ENCODE measurements at places on chromosomes 2 and 18.

DNA sequence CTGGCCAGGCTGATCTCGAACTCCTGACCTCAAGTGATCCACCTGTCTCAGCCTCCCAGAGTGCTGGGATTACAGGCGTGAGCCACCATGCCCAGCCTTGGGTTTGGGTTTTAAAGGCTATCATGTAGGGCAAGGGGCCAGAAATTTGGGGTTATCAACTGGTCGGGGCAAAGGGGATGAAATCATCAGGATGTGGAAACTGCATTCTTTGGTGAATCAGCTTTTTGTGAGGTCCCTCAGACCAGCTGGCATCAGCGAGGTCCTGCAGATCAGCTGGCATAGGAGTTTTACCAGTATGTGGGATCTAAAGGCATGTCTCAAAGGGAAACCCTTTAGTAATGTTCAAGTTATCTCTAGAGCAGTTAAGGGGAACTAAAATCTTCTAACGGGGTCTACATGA, 6.4 kb upstream of the GEMIN6 start:
- DNase-seq: no peak

DNA sequence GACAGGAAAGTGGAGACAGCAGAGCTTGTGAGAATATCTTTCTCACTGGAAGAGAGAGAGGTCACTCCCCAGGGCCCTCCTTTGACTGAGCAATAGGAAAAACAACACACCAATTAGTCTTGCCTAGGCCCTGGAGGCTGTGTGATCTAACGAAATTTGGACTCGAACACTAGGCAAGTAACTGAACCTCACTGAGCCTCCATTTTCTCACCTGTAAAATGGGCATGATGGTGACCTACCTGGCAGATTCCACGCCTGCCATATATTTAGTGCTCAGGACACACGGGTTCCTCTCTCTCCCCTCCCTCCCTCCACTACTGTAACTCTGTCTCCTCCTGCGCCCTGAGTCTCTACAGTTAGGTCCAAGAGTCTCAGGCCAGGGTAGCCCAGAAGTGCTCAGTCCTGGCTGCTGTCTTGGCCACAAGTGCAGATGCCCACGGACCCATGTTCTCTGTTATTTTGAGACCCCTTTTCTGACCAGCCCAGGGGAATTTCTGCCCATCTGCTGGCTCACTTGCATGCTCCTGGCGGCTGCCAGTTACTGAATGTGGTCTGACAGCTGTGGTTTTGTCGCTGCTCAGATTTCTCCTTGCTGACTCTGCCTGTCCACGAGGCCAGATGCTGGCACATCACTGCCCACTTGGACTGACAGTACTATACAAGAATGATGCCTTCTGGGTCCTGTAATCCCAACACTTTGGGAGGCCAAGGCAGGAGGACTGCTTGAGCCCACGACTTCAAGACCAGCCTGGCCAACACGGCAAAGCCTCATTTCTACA, 9.6 kb upstream of the GIGYF2 start:
- no peak for DNase-seq

DNA sequence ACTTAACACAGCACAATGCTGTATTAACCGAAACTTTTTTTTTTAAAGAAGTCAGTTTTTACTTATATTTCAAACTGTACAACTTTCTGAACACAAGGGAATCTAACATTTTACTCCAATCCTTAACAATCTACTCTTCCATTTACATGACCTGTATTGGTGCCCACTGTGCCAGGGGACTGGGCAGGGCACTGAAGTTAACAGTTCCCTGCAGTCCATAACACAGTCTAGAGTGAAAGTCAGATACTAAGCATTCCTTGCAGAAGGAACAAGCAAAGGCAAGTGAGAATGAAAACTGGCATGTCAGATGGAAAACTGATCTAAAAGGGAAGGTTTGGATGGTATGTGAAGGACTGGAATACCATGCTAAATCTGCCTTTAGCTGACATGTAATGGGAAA, 29.8 kb downstream of the SUCLG1 start:
- no peak for DNase-seq

- DNase-seq: no peak
Measured at GRCh38 chr18:35506024-35506712, 8.4 kb upstream of the INO80C start.

GRCh38 chr2:108810993-108811957, 24.7 kb downstream of the CCDC138 start:
- no peak for DNase-seq

GRCh38 chr2:235453605-235454151, 40.2 kb upstream of the AGAP1 start:
- no peak for DNase-seq

GRCh38 chr2:191105082-191105481, 45.7 kb downstream of the STAT4 start:
- DNase-seq: no peak

- no peak for DNase-seq
Measured at GRCh38 chr18:55142410-55142809, 183.1 kb upstream of the CCDC68 start.

GRCh38 chr2:142531377-142531776, 346.1 kb upstream of the KYNU start:
- no peak for DNase-seq

DNA sequence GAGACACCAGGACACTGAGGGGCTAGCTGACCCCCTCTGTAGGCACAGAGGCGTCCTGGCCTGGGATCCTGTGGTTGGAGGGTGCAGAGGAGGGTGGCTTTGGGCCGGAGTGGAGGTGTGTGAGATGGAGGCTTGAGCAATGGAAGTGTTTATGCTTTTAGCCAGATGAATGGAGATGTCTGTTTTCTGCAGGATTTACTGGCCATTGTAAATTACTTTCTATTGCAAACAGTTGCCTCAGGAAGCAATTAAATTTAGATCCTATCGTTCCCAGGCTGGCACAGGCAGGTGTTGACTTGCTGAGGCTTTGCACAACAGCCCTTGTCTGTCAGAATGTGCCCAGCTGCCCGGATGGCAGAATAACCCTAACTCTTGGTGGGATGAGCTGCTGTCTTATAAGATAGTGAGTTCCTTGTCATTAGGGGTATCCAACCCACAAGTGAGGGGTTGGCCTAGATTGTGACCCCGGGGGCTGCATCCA, 1.8 kb upstream of the ARID5A start:
- DNase-seq: no peak

- DNase-seq: peak; percentile 55
Measured at GRCh38 chr2:96163768-96164429, 18.7 kb upstream of the DUSP2 start.

DNA sequence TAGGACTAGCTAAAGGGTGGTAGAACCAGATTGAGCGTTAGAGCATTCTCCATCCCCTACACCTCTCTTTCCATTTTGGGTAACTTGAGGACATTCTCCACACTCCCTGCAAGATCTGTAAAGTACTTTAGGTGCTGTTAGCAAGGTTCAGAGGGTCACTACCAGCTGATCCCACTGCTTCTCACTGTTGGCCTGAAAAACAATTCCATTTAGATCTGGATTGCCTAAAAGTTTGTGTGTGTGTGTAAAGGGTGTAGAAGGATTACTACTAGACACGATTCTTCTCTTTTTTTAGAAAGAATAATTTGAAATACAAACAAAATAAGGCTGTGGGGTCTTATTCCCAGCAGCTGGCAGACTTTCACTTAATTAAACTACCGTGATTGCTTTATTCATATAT, 95.1 kb upstream of the TMEM178A start:
- DNase-seq: no peak

DNA sequence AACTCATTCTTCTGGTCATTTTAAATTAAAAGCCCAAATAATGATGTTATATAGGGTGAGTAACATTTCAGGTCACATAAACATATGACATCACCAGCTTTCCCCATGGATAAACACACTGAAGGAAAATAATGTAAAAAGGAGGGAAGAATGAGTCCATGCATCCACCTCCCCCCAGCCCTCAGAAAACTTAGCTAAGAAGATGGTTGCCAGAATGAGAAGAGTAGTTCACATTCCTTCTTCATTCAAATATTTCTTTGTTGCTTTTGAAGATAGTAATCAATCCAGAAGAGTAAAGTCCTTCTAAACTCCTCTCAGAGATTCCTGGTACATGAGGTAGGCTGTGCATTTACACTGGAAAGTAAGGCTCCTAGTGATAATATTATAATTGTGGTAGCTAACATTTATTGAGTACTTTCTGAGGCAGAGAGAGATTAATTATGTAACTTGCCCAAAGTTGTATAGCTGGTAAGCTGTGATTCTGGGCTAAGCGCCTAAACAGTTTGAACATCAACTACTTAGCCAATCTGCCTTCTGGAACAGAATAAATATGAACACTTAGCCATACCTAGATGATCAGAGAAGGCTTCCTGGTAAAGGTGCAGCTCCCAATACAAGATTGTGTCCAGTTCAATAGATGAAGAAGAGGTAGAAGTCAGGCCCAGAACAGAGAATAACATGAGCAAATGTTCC, 256.7 kb upstream of the FN1 start:
- DNase-seq: no peak

DNA sequence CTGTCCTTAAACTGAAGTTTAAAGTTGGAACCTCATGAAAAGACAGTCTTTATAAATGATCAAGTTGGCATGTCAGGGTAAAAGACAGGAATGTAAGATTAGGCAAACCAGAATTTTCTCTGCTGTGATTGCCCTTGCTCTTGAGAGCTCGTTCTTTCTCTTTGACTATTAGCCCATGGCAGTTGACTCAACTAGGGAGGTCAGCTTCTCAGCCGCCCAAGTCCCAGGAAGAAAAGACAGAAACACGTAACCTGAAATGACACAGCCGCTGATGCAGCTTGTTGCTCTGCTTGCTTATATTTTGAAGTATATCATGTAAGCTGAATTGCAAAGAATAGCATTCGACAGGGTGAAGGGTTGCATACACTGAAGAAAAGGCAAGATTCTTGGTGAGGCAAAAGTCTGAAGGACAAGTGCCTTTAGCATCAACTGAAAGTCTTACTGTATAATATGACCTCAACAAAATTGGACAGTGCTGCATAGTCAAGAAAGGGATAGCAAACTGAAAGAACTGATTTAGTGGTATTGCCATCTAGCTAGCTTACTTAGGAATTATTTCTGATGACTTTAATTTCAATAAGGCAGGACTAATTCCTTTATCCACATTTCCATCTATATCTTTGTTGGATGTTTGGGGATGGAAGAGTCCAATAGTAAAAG, 54.7 kb downstream of the ARHGAP15 start:
- DNase-seq: no peak

- DNase-seq: no peak
Measured at GRCh38 chr18:5627776-5628511, 84.1 kb upstream of the EPB41L3 start.

GRCh38 chr2:149537092-149537726, 50.4 kb downstream of the MMADHC start:
- no peak for DNase-seq

GRCh38 chr2:217625557-217626169, 377.1 kb downstream of the TNS1 start:
- no peak for DNase-seq

DNA sequence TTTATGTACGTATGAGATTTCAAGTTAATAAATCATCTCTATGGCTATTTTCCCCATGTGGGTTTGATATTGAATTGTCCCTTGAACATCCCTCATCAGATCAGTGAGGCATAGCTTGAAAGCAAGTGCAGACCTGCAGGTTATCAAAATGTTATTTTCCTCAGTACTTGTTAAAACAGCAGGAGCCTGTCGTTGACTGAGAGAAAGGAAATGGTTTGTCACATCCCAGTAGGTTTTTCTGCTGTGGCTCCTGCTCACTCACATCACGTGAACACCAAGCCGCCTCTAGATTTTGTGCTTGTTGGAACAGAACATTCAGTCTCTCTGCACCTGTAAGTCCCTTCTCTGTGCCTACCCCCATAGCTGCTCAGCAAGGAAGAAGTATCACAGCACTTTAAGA, 340.3 kb downstream of the CELF4 start:
- no peak for DNase-seq

DNA sequence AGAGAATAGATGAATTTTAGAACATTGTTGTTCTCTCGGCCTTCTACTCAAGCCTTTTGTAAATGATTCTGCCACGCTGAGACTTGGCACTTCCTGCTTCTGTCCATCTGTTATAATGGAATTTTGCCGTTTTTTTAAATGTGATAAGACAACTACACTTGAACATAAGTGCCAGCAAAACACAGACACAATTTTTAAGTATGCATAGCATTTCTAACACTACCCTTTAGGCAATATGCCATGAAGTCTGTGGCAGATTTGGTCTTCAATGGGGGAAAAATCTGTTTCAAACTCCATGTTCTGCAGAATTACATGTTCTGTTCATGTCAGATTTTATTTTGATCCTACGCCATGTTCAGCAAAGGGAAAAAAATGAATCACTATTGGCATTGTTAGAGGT, 1170.7 kb upstream of the SLC39A10 start:
- no peak for DNase-seq

DNA sequence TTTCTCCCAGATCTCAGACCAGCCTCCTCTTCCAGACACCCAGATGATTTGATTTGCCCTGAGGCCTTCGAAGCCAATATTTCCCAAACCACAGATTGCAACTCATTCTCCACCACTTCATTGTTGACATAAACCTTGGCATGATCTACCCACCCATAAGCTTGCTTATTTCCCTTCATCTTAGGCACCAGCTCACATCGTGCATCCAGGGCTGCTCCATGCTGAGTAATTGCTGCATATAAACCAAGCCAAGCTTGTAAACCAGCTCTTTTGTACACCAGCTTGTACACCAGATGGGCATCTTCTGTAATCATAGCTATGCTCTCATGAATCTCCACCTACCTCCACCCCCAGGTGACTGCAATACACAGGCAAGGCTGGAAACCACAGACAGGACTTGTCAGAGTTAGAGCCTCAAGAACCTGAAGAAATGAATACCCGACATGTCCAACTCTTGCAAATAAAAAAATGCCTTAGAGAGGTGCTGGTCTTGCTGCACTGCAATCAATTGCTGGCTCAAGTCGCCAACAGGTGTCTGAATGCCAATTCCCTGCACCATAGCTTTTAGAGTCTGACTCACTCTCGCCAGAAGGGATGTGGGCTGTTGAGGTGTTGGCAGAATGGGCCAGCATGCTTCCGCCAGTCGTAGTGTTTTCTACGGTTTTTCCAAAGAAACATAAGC, 31.5 kb downstream of the TRABD2A start:
- no peak for DNase-seq

DNA sequence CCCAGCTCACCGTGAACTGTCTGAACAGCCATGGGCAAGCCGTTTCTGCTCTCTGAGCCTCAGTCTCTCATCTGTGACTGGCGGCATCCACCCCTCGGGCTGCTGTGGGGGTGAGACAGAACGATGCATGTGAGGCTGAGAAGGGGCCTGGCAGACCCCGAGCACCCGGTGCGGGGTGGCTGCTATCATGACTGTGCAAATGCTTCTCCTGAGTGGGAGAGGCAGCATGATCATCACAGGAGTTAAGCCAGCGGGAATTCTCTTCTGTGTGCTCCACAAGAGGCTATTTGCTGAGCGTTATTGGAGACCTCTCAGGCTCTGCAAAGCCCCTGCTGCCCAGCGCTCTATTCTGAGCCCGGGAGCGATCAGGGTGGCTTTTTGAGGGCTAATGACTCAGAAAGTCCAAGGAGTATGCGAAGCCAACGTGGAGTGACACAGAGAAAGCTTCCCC, 45.8 kb upstream of the ID2 start:
- no peak for DNase-seq

- no peak for DNase-seq
Measured at GRCh38 chr2:241066893-241067341, 35.2 kb downstream of the MTERF4 start.

All from activated CD4-positive, alpha-beta T cell treated with anti-CD3 and anti-CD28 coated beads for 1 hour (primary cell).